Stimulated activated CD8-positive, alpha-beta memory T cell treated with anti-CD3 and anti-CD28 coated beads, Interleukin-4, amount 100 ng/mL, for 1 hour (primary cell): ENCODE measurements at places on chromosomes 5 and 9.

- no peak for DNase-seq
These were observed 15.9 kb upstream of the SYNPO start for GRCh38 chr5:150624334-150625163.

- no peak for DNase-seq
These were observed 72.9 kb downstream of the ANGPTL2 start for GRCh38 chr9:127049581-127049980.

DNA sequence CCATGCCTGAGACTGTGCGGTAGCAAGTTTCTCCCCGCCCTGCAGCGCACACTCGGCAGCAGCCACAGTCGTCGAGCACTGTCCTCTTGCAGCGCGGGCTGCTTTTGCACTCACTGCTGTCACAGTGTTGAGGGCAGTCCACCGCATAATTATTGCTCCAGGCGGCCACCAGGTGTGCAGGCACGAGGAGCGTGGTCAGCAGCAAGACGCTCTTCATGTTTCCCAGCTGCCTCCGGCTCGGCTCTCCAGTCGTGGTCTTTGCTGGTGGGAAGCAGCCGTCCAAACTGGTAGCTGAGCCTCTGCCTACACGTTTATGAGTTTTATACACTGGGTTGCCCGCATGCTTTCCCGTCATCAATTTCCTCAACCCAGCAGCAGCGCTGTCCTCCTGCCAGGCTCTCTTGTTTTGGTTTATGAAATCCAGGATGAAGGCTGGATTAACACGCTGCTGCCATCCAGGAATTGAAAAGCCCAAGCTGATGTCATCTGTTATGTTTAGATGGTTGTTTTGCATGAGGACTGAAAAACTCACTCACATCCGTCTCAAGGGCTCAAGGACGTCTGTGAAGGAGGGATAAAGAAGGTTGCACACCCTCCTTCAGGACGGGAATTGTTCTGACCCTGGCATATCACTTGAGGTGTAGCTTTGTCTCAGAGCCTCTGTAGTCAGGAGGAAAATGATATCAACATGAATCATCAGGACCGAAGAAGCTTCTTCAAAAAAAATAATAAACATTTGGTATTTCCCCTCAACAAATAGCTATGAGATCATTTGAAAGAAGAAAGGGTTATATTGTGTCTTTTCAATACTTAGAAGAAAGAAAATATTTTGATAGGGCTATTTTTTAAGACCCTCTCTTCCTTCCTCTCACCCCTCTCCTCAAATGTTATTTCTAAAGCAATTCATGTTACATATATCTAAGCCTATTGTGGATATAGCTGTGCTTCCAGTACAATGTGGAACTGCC lies at the start of gene ESM1:
TSS of gene ESM1 (minus strand) at position 293 of the 968 bp plus-strand sequence. CDS start at position 217, 76 bp downstream.
- DNase-seq, result no peak

DNA sequence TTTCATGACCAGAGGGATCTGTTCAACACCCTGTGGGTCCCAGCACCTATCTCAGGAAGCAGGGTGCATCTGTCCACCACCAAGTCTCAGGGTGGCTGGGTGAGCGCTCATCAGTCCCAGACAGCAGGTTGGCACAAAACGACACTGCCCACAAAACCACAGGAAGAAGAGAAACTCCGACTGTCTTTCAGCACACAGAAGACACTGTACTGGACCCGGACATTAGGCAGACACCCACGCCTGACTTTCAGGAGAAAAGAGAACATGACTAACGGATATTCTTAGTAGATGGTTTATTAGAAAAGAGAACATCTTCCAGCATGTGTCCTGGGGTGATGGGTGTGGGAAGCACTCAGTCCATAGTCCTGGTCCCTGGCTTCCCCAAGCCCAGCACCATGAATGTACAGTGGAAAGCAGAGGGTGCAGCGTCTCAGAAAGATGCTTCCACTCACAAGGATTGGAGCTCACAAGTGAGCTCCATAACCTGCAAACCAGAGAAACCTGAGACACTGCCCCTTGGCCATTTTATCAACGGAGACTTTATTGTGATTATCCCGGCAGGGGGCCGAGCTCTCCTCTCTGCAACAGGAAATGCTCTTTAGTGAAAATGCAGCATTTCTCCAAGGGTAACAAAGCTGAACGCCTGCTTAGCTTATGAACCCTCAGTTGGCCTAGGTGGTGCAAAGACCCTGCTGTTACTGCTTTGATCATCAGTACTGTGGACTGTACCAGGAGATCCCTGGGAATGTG lies 35.8 kb upstream of the LCP2 start:
- peak; percentile 44 for DNase-seq

GRCh38 chr5:73902327-73903051 lies 276.5 kb downstream of the ARHGEF28 start:
- no peak for DNase-seq

- no peak for DNase-seq
These were observed 113.6 kb upstream of the TSLP start for GRCh38 chr5:110957934-110958333.

DNA sequence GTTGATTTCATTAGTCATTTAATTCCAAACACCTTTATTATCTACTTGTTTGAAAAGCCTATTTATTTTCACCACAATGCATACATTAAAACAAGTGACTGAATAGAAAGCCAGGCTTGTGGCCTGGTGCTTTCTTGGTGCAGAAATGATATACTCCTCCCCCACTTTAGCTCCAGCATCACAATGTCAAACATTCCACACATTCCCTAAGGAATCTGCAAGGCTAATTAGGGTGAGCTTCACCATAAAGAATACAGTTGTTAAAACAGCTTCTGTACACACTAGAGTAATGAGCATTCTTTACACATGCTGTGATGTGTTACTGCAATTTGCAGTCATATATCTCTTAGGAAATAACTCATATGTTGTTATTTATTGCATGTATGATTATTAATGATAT lies 705.7 kb downstream of the CETN3 start:
- DNase-seq, result no peak

- DNase-seq, result no peak
These were observed 26.1 kb upstream of the SEC16A start for GRCh38 chr9:136508729-136509500.

DNA sequence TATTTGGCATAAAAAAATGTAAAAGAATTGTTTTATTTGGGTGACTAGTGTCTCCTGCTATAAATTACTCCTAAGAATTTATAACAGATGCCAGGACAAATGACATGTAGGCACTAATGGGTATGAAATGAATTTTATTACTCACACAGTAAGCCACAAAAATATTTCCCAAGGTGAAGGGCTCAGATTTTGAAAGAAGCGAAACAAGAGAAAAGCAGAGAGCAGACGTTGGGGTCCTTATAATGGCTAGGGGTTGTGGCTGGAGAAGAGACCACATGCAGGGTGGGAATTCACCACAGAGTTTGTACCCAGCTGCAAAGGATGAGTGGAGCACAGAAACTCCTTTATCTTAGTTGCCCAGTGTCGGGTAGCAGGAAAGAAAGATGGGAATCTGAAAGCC lies 45.0 kb upstream of the PRR16 start:
- no peak for DNase-seq

GRCh38 chr5:43000914-43001313 lies 39.2 kb downstream of the ANXA2R start:
- no peak for DNase-seq

- DNase-seq, result no peak
These were observed 536 bp upstream of the PPIC start for GRCh38 chr5:123037104-123037418.

GRCh38 chr9:135514342-135515082 lies 6.7 kb upstream of the LCN1 start:
- no peak for DNase-seq

GRCh38 chr5:176642675-176643490 lies 4.4 kb upstream of the TSPAN17 start:
- DNase-seq, result no peak
